ENCODE measurements at places on chromosomes 5 and 9.

DNA sequence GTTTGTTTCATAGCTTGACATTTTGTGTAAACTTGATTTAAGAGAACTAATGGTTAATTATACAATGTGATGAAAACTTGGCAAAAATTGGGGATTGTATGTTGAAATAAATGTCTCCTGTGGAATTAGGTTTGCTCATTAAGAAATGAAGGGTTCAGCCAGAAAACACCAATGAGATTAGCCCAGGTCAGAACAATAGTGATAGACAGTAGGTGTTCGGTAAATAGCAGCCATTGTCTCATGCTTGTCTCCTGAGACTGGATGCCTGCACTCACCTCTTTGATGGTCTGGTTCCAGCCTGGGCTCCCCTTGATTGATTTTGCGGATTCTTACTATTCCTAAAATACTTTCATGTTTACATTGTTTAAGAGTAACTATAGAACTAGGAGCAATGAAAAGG, 135.5 kb downstream of the FBN2 start:
- DNase-seq, result no peak

DNA sequence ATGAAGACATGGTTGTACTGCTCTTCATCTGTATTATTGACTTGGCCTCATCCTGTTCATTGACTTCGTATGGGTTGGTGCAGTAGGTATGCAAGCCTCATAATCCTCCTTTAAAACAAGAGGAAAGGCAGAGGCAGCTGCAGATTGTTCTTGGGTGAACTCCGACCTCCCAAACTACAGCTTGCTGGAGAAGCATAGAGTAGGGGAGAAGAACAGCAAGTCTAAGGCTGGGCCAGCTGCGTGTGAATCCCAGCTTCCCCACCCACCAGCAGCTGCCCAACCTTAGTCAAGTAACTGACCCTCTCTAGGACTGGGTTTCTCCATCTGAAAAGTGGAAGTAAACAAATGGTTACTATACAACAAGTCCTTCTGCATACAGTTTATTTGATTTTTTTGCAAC, 114.5 kb upstream of the WWC1 start:
- no peak for DNase-seq

GRCh38 chr5:176629853-176630680, at the start of the genes EIF4E1B and SNCB:
Gene EIF4E1B, plus strand, starts transcription at chr5:176630675. Its CDS starts 12,113 bp downstream, at chr5:176642788.
Gene SNCB, minus strand, starts transcription at chr5:176630534. Its CDS starts 880 bp downstream, at chr5:176629654.
- peak; percentile 25 for DNase-seq

GRCh38 chr9:104927216-104927911, 591 bp downstream of the ABCA1 start:
- DNase-seq, result no peak

GRCh38 chr5:174311531-174312269, 266.2 kb downstream of the NSG2 start:
- DNase-seq, result peak; percentile 62
